Spinal cord (tissue), 10 donors: ENCODE measurements at places on chromosomes 16 and 17. TPM values are rescaled to one million over a fixed set of nuclear protein-coding genes. Genes with fewer than 3 reads are reported as not detected.

Gene KRTAP3-1
- not detected for polyA plus RNA-seq

Gene NPIPA8
- polyA plus RNA-seq, result 4.4 TPM

DNA sequence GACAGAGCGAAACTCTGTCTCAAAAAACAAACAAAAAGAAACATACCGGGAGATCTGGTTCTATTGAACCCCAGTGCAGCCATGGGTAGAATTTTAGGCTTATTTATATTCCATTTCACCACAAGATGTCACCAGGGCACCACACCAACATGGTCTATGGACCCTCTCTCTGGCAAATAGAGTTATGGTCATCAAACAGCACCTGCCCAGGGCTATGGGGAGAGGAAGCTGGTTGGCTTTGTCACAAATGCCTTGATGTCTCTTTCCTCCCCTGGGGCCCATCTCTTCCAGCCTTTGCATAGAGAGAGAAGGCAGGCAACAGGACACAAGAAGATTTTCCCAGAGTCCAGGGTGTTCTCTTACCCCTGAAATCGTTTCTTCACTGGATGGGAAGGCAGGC, 128.4 kb downstream of the WWOX start:
- peak; percentile 78 for DNase-seq

Gene HIC1
- 16.6 TPM for polyA plus RNA-seq

GRCh38 chr17:6487251-6488007, 43.2 kb downstream of the PIMREG start:
- no peak for DNase-seq

DNA sequence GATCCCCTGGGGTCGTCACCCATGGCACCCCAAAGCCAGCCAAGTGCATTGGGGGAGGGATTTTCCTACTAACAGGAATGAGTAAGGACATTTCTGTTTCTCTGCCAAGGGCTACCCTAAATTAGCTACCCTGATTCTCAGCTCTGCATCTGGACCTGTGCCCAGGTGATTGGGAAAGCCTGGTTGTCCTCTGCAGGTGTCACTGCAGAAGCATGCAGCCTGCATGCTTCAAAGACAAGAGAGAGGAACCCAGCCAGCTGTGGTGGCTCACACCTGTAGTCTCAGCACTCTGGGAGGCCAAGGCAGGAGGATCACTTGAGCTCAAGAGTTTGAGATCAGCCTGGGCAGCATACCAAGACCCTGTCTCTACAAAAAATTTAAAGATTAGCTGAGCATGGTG, 19.6 kb downstream of the BEAN1 start:
- no peak for DNase-seq

- no peak for DNase-seq
Observed at GRCh38 chr17:69870091-69870530, 204.9 kb upstream of the KCNJ16 start.

GRCh38 chr17:63946440-63947363, 14.6 kb upstream of the CD79B start:
- DNase-seq, result no peak

DNA sequence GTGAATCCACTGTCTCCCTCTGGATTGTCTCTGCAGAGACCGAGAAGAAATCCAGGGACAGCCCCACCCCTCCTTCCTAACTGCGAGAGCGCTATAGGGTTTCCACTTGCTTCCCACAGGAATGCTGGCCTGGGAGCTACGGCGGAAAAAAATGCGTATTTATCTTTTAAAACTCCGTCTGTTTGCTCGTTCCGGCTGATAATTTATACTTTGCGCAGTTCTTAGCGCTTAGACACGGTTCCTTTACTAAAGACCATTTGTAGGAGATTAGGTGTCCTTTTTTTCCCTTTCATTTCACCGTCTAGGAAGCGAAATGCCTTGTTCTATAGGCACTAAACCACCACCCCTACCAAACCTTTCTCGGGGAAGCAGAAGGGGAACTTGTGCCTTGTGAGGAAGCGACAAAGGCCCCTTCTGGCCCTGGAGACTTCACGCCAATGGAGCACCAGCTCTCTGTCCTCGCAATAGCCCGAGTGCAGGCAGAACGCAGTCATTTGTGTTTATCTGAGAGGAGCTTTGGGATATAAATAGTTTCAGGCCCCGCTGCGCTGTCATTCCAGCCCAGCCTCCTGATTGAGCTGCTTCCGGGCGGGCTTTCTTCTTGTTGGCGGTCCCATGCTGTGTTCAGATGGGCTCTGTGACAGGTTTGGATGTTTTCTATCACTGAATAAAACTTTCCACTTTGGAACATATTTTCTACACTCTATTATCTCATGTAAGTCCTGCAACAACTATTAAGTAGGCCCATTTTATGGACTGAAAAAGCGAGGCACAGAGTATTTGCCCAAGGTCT, 791 bp upstream of the SUPT4H1 start:
- peak; percentile 9 for DNase-seq

Gene SLC35G6
- polyA plus RNA-seq, result 0.40 TPM

DNA sequence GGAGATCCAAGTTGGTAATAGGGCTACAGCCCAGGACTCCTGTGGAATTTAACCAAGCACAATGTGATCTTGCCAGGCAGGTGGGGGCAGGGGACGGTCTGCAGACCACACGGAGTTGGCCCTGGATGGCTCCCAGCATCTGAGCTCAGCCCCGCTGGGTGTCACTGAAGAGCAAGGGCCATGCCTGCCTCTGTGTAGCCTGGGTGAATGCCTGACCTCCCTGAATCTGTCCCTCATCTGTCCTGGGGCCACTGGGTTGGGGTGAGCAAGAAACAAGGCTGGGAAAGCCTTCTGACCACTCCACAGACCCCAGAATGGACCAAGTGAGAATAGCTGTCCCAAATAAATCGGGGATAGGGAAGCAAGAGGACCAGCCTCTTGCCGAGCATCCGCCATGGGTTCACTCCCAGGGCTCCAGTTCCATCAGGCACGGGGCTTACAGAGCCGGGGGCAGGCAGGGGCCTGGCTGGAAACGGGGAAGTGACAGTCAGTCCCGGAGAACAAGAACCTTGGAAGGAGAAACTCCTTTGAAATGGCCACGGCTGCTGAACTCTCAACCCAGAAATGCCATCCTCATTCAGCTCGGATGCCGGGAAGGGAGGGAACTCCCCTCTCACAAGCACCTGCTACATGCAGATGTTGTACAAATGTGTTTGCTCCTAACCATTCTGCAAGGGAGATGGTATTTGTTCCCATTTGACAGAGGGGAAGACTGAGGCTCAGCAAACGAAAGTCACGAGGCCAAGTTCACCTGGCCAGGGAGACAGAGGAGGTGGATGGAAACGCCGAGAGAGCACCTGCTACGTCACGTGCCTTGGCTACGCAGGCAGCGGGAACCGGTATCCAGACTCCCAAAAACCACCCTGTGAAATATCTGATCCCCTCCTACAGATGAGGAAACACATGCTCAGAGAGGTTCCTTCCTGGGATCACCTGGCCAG, 50.0 kb downstream of the RMI2 start:
- DNase-seq, result no peak

Gene CCL7
- polyA plus RNA-seq, result not detected

- peak; percentile 67 for DNase-seq
Observed at GRCh38 chr17:73787076-73788059, 143.1 kb upstream of the SDK2 start.

DNA sequence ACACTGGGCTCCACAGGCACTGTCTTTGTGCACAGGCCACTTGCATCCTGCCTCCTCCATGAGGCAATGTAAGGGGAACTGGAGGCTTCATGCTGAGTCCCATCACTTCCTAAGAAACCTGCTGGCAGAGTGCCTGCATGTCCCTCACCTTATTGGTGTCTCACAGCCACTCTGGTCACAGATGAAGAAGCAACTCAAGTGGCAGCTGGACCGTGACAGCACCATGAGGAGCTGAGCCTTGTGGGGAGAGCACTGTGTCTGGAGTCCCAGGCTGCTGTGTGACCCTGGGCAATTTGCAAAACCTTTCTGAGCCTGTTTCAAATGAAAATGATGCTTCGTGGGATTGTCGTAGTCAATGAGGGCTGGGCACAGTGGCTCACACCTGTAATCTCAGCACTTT, 19.5 kb downstream of the ANKRD40 start:
- DNase-seq, result no peak

Gene FOXF1
- 1.5 TPM for polyA plus RNA-seq
